ENCODE measurements at places on chromosomes 7 and 10.

GRCh38 chr10:116671274-116671926, 50.6 kb downstream of the PNLIPRP2 start:
- DNase-seq: no peak

- no peak for DNase-seq
Observed at GRCh38 chr10:103736763-103737162, 118.6 kb downstream of the SH3PXD2A start.

DNA sequence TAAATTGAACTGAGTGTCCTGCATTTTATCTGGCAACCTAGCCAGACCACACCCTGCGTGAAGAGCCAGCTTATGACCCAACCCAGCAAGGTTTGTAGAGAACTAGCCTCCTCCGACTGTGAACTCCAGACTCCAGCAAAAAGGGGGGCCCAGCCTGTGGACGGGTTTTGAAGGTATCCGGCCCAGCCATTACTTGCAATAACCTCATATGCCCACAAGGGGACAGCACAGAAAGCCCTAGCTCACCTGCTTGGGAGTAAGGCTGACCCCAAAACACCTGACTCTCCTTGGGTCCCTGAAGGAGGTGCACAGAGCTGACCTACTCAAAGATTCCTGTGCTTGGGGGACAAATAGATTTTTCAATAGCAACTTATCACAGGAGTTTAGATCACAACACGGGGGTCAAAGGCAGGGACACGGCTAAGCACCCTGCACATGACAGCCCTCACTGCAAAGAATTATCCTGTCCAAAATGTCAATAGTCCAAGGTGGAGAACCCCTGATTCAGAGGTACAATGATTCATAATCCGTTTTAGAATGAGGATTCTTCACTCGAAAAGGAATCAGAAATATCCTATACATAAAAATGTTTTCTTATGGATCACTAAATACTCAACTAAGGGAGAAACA, 4.6 kb downstream of the TRPV6 start:
- peak; percentile 34 for DNase-seq

- DNase-seq: no peak
Observed at GRCh38 chr10:48649349-48649944, 35.2 kb upstream of the WDFY4 start.

DNA sequence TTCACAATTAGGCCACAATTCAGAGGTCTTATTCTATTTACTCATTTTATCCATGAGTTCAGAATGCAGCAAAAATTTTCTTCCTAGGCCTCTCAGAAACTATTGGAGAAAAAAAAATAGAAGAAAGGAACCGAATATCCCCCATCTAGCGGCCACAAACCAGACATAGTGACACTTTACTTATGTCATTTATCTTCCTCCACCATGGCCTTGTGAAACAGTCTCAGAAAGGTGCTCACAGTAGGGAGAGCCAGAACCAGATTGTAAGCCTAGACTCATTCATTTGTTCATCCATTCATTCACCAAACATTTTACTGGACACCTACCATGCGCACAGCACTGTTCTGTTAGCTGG, 16.0 kb downstream of the CREB3L2 start:
- no peak for DNase-seq

GRCh38 chr7:27185854-27186667, 1.0 kb upstream of the HOXA11 start:
- DNase-seq: no peak

Measured in upper lobe of left lung (tissue), 6 donors.